ENCODE measurements at places on chromosomes 2 and 18.

GRCh38 chr2:63081404-63081803, 30.8 kb downstream of the OTX1 start:
- no peak for DNase-seq

DNA sequence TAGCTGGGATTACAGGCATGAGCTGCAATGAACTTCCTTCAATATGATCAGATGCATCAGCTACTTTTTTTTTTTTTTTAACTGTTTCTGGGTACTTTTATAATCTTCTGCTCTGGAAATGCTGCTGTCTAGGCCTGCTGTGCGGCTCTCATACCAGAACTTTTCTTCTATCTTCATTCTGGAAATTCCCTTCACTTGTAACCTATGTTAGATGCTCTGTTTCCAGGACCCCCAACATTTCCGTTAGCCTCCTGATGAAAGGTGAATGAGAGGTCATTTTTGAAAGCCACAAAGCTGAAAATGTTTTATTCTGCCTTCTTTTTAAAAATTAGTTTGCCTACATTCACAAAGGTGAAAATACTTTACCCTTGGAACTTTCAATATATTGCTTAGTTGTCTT, 8.6 kb downstream of the AGFG1 start:
- DNase-seq, result no peak

- no peak for DNase-seq
Measured at GRCh38 chr18:13893418-13893760, 21.9 kb downstream of the MC2R start.

DNA sequence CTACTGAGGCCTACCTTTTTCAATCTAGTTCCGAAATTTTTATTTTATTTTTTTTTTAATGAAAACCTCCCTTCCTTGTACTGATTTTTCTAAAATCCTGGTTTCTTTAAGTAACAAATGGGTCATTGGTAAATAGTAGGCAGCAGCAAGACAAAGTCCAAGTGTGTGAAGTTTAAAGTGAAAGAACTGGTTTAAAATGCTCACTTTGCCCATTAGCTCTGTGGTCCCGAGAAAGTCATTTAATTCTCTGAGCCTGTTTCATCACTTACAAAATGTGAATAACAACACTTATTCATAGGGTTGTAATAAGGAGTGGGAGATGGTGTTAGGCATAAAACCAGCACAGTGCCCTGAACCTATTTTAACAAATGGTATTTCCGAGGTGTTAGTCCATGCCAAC, 426.2 kb downstream of the ERBB4 start:
- no peak for DNase-seq

Measured in amygdala (tissue), 56 donors.